ENCODE measurements at places on chromosomes 2 and 18.

GRCh38 chr2:173656086-173656485 is 301.4 kb downstream of the CDCA7 start:
- DNase-seq: no peak
- no peak overlapping the region for H3K27ac ChIP-seq
- no peaks in the 10 kb centered on the region for H3K27me3 ChIP-seq
- H3K36me3 ChIP-seq: no peaks in the 10 kb centered on the region
- H3K4me1 ChIP-seq: no peaks in the 10 kb centered on the region

DNA sequence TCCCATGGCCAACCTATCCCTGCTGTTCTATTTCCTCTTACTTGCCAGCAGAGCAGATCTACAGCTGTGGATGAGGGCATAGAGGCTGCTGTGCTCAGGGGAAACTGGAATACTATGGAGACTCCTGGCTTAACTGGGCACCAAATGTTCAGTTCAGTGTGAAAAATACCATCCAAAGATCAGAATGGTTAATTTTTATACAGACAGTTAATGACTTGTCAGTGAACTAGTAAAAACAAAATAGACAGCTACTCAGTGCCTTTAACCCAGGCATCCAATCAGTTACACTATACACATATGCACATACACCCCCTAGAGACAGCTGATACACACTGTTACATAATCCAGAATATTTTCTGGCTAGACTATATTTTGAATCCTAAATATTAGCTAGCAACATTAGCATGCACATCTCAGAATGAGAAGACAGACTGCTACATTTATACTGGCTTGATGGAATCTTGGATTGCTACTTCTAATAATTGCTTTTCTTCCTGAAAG is 59.1 kb upstream of the WIPF1 start:
- H3K36me3 ChIP-seq: no peaks in the 10 kb centered on the region
- no peaks in the 10 kb centered on the region for H3K27me3 ChIP-seq
- H3K27ac ChIP-seq: peak overlapping the region; percentile 66

DNA sequence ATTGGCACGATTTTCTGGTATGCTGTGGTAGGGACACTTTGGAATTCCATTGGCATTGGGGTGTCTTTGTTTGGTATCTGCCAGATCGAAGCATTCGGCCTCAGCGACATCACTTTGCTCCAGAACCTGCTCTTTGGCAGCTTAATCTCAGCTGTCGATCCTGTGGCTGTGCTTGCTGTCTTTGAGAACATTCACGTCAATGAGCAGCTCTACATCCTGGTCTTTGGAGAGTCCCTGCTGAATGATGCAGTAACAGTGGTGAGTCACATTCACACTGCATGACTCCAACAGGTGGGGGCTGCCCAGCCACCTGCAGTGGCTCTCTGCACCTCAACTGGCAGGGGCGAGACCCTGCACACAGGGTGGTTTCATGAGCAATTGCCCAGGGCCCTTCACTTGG is 38.4 kb downstream of the SLC9A2 start:
- no peak overlapping the region for H3K4me3 ChIP-seq
- no peak overlapping the region for H3K27ac ChIP-seq
- no peaks in the 10 kb centered on the region for H3K36me3 ChIP-seq
- no peaks in the 10 kb centered on the region for H3K4me1 ChIP-seq
- no peak for DNase-seq

DNA sequence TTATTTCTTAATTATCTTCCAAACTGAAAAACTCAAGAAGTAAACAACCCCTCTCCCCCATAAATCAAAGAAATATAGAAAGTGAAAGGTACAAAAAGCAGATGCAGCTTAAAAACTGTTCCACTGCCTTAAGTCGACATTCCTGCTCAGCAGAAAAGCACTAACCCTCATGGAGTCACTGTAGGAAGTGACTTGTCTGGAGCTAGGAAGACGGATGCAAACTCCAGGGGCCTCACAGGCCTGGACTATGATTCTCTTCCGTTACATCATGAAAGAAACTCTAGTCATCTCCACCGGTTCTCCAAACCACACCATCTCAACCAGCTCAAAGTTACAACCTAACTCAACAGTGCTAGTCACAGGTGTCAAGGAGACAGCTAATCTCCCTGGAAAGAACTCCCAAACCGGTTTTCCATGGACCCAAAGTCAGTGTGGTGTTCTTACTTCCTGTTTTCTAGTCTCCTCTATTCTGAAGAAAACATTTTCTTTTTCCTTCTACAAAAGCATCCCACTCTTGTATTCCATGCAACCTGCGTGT is 128.4 kb downstream of the PIEZO2 start:
- no peaks in the 10 kb centered on the region for H3K36me3 ChIP-seq
- DNase-seq: no peak
- H3K4me1 ChIP-seq: no peaks in the 10 kb centered on the region
- no peak overlapping the region for H3K4me3 ChIP-seq

GRCh38 chr2:106851087-106851874 is 34.7 kb downstream of the ST6GAL2 start:
- H3K27me3 ChIP-seq: no peaks in the 10 kb centered on the region
- H3K27ac ChIP-seq: no peak overlapping the region
- no peaks in the 10 kb centered on the region for H3K36me3 ChIP-seq
- H3K4me1 ChIP-seq: no peaks in the 10 kb centered on the region

DNA sequence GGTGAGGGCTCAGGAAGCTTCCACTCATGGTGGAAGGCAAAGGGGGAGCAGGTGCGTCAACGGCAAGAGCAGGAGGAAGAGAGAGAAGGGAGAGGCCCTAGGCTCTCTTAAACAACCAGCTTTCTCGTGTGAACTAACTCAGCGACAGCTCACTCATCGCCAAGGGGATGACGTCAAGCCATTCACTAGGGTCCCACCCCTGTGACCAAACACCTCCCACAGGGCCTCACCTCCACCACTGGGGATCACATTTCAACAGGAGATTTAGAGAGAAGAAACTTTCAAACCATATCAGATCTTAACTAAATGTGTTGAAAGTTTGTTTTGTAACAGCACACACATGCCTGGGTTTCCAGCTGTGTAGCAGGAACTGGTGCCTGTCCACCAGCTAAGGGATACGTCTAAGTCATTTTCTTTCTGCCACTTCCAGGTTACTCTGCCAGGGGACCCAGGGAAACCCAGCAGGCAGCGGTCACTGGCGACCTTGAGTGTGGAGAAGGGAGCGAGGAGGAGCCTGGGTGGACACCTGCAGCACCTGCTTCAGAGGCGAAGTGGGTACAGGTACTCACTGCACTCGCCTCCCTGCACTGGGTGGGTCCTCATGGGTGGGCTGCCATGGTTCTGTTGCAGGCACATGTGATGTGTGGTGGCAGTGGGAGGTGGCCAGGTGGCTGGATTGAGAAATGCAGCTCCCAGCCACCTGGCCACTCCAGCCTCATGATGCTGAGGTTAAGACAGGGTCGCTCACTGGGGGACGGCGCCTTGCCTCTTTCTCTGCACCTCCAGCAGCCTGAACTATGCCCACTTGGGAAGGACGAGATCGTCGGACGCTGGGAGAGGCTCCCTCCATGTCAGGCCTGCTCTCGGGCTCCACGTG is 8.4 kb upstream of the GPC1 start:
- no peak overlapping the region for H3K4me3 ChIP-seq
- no peaks in the 10 kb centered on the region for H3K27me3 ChIP-seq
- no peaks in the 10 kb centered on the region for H3K4me1 ChIP-seq
- H3K27ac ChIP-seq: no peak overlapping the region
- no peak for DNase-seq
- no peaks in the 10 kb centered on the region for H3K36me3 ChIP-seq

GRCh38 chr2:30255026-30255425 is 23.7 kb downstream of the LBH start:
- H3K4me1 ChIP-seq: no peaks in the 10 kb centered on the region
- DNase-seq: no peak
- H3K27me3 ChIP-seq: no peaks in the 10 kb centered on the region
- no peak overlapping the region for H3K4me3 ChIP-seq

DNA sequence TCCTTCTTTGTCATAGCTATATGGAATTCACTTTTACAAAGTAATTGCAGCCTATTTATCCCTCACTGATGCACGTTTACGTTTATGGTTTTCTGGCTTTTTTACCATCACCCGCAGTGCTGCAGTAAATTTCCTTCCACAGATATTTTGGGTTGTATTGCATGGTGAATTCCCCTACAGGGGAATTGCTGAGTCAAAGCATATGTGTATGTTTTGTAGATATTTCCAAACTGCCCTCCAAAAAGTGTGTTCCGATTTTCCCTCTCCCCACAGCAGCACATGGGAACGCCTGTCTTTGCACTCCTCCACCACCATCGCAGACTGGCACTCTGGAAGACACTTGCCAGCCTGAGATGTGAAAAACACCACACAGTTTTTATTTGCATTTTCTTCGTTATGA is 80.6 kb upstream of the UXS1 start:
- DNase-seq: no peak
- no peak overlapping the region for H3K27ac ChIP-seq
- H3K36me3 ChIP-seq: no peaks in the 10 kb centered on the region

DNA sequence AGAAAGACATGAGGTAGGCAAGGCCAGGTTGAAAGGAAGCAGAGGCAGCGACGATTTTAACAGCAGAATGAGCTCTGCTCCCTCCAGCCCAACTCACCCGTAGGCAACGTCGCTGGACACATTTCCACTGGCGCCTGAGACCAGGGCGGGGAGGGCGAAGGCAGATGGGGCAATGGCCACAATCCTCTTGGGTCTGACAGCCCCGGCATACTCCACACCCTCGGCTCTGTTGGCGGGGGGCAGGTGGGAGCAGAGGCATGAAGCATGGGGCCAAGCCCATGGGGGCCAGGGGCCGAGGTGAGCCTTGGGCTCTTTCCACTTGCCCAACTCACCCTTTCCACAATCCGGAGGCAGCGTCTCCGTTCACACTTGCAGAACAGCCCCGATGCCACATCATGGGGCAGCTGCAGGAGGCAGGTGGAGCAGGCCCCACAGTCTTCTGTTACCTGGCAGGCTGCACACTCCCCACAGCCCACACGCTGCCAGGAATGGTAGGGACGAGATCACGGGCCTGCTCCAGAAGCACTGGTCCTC is 5.8 kb downstream of the MBD1 start:
- peaks cover 16% of the 10 kb centered on the region for H3K4me1 ChIP-seq
- peaks cover 55% of the 10 kb centered on the region for H3K36me3 ChIP-seq
- H3K27ac ChIP-seq: no peak overlapping the region
- no peaks in the 10 kb centered on the region for H3K27me3 ChIP-seq

- H3K4me1 ChIP-seq: no peaks in the 10 kb centered on the region
- no peak for DNase-seq
- no peaks in the 10 kb centered on the region for H3K36me3 ChIP-seq
These were observed 38.1 kb downstream of the PKDCC start for GRCh38 chr2:42085706-42086487.

DNA sequence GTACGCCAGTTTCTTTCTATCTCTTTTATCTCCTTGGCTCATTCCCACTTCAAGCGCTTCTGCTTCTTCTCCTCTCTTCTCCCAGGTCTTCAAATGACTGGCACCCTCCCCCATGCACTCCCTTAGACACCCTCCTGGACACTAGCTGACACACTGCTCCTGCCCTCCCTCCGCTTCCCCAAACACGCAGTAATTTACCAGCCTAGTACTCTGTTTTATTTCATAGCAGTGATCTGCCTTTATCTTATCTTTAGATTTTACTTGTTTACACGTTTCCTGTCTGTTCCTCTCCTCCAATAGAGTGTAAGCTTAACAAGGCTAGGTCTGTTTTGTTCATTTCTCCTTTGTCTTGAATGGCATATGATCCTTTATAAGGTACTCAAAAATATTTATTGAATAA is 93.9 kb downstream of the SCN3A start:
- DNase-seq: no peak
- H3K4me1 ChIP-seq: no peaks in the 10 kb centered on the region
- no peak overlapping the region for H3K27ac ChIP-seq
- no peak overlapping the region for H3K4me3 ChIP-seq

DNA sequence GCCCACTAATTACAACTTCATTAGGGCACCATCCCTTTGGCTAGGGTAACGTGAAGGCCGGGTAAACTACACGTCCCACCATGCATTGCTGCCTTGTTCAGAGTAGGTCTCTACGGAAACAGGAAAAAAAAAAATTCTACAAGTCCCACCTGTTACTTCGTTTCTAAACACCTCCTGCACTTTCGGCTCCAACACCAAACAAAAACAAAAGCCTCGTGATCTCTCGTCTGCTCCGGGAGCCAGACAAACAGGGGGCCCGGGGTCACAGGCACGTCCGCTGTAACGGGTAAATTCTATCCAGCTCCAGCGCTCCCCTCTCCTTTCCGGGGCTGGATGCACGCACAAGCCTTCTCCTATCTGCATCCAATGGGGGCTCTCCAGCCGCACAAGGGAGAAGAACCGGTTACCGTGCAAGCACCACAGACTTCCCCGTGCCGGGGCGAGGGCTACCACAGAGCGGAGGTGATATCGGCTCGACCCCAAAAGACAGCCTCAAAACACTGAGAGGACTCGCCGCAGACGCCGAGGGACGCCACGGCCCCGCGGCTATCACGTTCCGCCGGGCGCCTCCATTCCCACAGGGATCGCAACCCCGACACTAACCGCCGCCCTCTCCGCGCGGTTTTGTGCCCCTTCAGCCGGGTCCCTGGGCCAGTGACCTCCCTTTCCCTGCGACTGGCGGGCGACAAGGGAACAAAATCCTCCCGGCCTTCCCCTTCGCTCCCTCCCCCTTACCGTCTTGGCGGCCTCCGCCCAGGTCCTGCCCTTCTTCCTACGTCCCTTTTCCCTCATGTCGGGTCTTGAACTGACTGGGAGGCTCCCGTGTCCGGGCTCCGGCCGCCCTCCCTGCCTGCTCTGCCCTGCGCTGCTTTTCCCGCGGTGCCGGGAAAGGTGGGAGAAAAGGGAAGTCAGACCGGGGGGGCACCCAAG is 591 bp downstream of the ASXL2 start:
- peaks cover 13% of the 10 kb centered on the region for H3K4me1 ChIP-seq
- no peak for DNase-seq
- peak overlapping the region; percentile 69 for H3K4me3 ChIP-seq
- H3K27ac ChIP-seq: peak overlapping the region; percentile 81
- H3K36me3 ChIP-seq: peaks cover 13% of the 10 kb centered on the region

DNA sequence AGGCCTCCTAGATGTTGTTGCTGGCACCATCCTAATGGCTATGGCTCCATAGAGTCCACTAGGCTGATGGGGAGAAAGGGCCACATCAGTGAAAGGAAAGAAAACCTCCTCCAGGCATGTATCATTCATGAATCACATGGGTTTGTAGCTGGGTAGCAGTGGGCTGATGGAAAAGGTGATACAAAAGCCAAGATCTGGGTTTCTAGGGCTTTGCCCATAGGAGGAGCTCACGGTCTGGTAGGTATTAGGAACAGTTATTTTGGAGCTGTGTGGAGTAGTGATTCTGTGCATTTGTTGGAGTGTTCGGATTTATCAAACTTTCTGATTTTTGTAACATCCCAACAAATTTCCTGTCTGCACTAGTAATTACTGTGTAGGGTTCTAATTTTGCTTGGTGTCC is 259.2 kb downstream of the SLC4A3 start:
- DNase-seq: no peak
- no peaks in the 10 kb centered on the region for H3K36me3 ChIP-seq
- no peaks in the 10 kb centered on the region for H3K27me3 ChIP-seq
- no peaks in the 10 kb centered on the region for H3K4me1 ChIP-seq
- H3K27ac ChIP-seq: no peak overlapping the region
- no peak overlapping the region for H3K4me3 ChIP-seq

Measured in tibial nerve (tissue), 4 donors.